ENCODE measurements at places on chromosomes 1 and 21.

- DNase-seq = no peak
Observed at GRCh38 chr1:54312796-54313316, 93.3 kb downstream of the SSBP3 start.

DNA sequence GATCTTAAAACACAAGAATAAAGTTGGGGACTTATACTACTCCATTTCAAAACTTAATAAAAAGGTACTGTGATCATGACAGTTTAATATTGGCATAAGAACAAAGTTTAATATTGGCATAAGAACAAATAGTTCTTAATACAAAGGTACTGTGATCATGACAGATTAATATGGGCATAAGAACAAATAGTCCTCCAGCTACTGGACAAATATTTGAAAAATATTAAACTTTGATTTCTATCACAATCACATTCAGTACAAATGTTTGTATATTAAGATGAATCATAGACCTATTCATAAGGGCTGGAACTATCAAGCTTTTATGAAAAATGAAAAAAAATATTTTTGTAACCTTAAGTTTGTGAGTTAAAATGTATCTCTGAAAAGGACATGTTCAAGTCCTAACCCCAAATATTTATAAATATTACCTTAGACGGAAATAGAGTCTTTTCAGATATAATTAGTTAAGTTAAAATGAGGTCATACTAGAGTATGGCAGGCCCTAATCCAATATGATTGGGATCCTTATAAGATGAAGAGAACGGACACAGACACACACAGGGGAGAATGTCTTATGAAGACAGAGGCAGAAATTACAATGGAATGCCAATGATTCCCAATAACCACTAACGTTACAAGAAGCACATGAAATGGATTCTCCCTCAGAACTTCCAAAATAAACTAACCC is 79.1 kb upstream of the RGS1 start:
- DNase-seq = no peak

- DNase-seq = no peak
Observed at GRCh38 chr1:234776256-234776875, 166.4 kb upstream of the IRF2BP2 start.

- no peak for DNase-seq
Observed at GRCh38 chr1:220483700-220484099, 44.2 kb upstream of the MARK1 start.

DNA sequence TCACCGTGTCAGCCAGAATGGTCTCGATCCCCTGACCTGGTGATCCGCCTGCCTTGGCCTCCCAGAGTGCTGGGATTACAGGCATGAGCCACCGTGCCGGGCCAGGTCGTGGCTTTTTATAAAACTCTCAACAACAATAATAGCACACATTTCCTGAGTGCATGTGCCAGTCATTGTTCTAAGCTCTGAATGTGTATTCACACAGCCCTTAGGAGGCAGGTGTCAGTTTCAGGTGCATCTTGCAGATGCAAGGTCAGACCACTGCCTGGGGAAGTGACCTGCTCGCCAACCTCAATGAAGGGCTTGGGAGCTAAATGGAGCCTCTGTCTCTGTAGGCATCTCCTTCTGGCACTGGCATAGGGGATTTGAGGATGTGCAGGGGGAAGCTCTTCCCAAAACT is 1.6 kb upstream of the LEFTY2 start:
- no peak for DNase-seq

GRCh38 chr1:167474191-167474641 is 44.1 kb downstream of the CD247 start:
- DNase-seq = no peak

GRCh38 chr1:199399996-199400724 is 627.4 kb upstream of the NR5A2 start:
- DNase-seq = no peak

GRCh38 chr1:17671741-17672140 is 83.4 kb upstream of the ACTL8 start:
- DNase-seq = no peak
